ENCODE measurements at places on chromosomes 1 and 21.

GRCh38 chr1:108537976-108538375 is 21.9 kb upstream of the EEIG2 start:
- DNase-seq: no peak

- DNase-seq: no peak
These were observed 44.8 kb upstream of the ATP2B4 start for GRCh38 chr1:203581841-203582240.

GRCh38 chr21:21907271-21907670 is 909.1 kb downstream of the NCAM2 start:
- DNase-seq: no peak

DNA sequence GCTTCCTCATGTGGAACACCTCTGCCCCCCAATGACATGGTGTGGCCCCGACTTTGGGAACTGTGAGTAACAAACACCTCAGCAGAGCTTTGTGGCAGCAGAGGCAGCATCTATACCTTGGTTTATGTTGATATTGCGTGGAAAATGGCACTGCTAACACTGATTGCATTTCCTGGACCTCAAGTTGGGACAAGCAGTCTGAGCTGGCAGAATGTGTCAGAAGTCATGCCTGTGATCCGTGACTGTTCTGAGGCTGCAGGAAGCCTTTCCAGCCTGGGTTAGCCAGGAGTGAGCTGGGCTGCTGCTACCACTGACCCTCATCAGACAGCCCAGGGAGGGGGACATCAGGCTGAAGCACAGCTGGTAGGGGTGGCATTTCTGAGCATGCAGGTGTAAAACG is 268.5 kb downstream of the KCNJ6 start:
- DNase-seq: no peak

DNA sequence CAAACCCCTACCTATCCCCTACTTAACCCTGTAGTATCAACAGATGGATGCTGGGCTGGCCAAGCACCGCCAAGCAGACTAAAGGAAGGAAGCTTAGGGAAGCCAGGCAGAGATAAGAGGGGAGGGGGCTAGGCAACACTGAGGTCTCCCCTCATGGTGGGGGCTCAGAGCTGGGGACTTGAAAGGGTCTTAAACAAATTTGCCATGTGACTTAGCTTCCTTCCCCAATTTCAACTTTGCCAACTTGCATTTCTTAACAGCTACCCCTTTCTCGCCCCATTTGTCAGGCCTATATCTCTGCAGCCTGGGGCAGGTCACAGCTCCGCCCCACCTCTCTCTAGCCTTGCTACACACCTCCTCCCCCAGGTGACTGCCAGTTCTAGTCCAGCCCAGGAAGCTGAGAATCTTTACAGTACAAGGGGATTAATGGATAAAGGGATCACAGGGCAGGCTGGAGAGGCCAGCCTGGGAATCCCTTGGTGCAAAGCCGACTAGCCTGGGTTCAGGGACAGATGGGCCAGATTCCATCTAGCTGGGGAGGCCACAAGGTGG is 3.4 kb downstream of the KIF21B start:
- no peak for DNase-seq

- no peak for DNase-seq
These were observed 49.6 kb upstream of the NTPCR start for GRCh38 chr1:232900818-232901217.

DNA sequence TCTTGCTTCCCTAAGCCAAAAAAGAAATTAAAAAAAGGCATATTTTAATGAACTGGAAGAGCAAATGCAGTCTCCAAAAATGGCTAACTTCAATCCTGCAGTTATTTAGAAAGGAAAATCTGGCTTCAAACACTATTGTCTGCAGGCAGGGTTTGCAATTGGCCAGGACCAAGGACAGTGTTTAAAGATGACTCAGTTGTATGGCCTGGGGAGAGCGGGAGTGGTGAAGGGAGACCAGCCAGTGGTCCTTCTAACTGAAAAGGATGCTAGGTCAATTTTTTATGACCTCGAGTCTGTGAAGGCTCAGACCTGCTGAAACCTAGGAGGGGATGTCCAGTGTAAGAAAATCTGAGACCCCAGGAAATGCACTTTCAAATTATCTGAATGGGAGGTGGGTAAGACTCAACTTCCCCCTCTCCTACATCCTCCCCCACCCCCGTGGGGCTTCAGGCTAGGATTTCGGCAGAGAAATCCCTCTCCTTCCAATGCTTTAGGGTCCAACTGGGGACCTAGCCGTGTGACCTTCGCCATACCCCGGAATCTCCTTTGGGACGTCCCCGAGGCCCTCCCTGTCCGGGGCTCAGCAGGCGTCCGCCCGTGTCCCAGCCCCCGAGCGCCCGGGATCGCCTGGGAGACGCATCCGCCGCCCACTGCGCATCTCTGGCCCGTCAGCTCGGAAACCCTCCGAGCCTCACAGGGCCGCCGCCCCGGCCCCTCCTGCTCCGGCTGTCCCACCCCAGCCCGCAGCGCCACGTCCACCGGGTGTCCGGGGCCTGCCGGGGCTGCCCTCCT is 602 bp upstream of the RIMKLA start:
- no peak for DNase-seq

DNA sequence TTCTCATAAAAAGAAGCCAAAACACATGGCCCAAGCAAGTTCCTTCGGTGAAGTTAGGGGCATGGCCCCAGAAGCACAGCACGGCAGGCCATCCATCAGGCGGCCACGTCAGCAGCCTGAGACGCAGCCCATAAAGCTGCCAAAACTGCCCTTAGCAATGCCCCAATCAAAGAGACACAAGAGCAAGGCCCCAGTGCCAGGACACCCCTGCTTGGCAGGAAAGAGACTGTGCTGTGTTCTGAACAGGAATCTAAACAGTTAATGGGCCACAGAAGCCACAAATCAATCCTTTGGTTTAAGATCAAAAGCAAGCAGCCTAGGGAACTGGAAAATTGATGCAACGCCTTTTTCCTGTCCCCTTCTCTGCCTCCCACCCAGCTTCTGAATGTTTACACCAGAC is 497.0 kb upstream of the USP24 start:
- DNase-seq: no peak

- DNase-seq: no peak
These were observed 252.9 kb downstream of the DYRK1A start for GRCh38 chr21:37619464-37619974.

GRCh38 chr1:239816081-239816782 is 275.5 kb upstream of the FMN2 start:
- no peak for DNase-seq

GRCh38 chr1:230824551-230824918 is 43.8 kb downstream of the C1orf198 start:
- DNase-seq: no peak

Data from NCI-H2171 treated with DMSO at 0.1 percent for 48 hours (cell line).